ENCODE measurements at places on chromosomes 7 and 10.

GRCh38 chr10:61248013-61248412, 205.2 kb downstream of the TMEM26 start:
- DNase-seq = no peak

- no peak for DNase-seq
These were observed 1.1 kb upstream of the MACC1 start for GRCh38 chr7:20218279-20218678.

DNA sequence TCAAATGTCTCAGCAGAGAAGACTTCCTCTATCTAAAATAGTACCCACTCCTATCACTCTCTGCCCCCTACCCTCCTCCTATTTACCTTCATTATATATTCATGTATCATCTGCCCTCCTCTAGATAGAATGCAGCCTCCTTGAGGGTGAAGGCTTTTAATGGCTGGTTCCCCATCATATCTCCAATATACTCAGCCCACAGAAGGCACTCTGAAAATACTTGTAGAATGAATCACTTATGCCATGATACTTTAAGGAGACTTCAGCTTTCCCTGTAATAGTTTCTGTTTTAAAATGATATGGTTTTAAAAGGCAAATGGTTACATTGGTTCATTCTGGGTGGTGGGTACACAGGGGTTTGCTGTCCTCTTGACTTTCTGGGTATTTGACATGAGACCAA, 25.3 kb downstream of the GFRA1 start:
- no peak for DNase-seq

GRCh38 chr10:102988404-102989314, 70.6 kb downstream of the CNNM2 start:
- no peak for DNase-seq

- no peak for DNase-seq
These were observed 466.2 kb downstream of the TYW1 start for GRCh38 chr7:67462781-67463191.

- DNase-seq = no peak
These were observed 23.7 kb upstream of the ELOVL3 start for GRCh38 chr10:102202386-102202785.

DNA sequence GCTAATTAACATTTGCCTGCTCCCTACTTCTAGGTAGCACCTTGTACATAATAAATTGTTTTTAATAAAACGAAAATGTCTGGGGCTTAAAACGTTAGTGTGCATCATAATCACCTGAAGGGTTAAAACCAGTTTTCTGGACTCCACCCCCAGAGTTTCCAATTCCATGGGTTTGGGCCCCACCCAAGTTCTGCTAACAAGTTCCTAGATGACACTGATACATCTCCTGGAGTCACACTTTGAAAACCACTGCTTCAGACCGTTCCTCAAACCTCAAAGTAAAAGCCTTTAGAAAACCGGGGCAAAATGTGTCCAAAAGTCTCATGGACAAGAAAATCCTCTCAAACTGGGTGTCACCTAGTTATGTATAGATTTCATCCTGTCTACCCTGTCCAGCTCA, 9.3 kb downstream of the OSBPL3 start:
- DNase-seq = no peak

DNA sequence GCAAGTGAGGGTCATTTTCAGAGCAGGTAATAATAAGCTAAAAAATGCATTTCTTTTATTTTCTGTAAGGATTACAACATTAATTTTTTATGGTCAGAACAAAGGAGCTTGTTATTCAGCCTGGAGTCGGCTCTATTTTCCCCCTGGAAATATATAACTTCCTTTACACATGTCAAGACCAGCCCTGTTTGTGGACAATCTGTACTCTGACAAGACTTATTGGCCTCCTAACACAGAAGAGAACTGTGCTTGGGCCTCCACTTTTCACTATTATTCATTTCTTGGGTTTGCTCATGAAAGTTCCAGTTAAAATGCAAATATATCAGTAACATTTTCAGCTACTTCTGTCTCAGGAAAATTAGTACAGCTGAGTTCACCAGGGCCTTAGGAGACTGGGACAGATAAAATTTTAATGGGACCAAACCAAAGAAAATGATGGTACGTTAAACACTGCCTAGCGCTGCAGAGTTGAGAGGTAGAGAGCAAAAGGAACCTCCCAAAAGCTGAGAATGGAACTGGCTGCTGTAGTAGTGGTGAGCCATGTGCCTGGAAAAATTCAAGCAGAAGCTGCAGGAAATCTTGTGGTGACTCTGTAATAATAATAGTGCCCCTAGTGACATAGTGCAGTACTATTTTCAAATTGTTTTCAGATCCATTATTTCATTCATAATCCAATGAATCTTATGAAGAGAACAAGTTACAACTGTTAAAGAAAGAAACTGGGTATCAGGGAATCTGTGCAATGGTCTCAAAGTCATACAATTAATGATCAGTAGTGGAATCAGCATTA, 227.2 kb upstream of the KIAA1217 start:
- DNase-seq = no peak

- no peak for DNase-seq
These were observed 163.3 kb upstream of the FEZF1 start for GRCh38 chr7:122467661-122468449.

GRCh38 chr7:37977243-37977642, 56.8 kb downstream of the EPDR1 start:
- no peak for DNase-seq

All from NCI-H1930 (cell line).